ENCODE measurements at places on chromosomes 12 and 14.

- no peak for DNase-seq
Measured at GRCh38 chr14:90570461-90570860, 173.6 kb downstream of the CALM1 start.

GRCh38 chr12:20155374-20155773 lies 213.0 kb upstream of the PDE3A start:
- DNase-seq = no peak

DNA sequence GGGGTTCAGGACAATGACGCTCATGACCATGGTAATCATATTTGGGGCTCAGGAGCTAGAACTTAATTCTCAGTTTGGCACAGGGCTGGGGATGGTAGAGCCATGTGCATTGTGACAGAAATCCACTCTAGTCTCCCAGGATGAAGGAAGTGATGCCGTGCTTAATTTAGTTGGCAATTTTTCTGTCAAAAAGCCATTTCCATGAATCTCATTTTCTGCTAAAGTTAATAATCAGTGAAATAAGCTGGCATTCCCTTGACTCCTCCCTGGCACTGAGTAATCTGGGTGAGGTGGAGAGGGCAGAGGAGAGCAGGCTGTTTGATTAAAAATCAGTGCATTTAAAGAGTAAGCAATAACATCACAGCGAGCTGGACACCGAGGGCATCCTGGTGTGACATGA lies 45.0 kb upstream of the GPR68 start:
- no peak for DNase-seq

DNA sequence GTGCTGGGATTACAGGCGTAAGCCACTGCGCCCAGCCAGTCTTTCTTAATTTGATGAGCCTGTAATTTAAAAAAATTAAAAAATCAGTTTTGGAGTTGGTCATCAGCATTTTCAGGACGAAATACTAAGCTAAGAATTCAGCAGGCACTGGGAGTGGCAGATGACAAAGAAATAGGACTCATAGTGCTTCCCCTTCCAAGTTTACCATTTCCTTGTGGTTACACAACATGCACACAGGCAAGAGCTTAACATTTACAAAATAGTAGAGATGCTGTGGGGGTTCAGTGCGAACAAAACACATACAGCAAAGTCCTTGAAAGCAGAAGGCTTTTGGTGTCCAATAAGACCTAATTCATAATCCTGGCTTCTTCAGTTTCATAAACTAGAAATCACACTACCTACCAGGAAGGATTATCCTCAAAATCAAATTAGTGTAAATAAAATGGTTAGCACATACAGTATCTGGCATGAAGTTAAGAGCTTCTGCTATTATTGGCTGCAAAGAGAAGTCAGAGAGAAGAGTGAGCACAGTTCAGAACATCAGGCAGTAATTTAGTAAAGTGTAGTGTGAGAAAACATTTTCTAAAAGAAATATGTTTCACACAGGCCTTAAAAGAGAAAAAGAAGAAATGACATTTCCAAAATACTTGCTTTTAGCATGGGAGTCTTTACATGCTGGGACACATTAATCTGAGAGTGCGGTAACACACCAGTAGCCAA lies 22.2 kb upstream of the KIF21A start:
- DNase-seq = no peak

DNA sequence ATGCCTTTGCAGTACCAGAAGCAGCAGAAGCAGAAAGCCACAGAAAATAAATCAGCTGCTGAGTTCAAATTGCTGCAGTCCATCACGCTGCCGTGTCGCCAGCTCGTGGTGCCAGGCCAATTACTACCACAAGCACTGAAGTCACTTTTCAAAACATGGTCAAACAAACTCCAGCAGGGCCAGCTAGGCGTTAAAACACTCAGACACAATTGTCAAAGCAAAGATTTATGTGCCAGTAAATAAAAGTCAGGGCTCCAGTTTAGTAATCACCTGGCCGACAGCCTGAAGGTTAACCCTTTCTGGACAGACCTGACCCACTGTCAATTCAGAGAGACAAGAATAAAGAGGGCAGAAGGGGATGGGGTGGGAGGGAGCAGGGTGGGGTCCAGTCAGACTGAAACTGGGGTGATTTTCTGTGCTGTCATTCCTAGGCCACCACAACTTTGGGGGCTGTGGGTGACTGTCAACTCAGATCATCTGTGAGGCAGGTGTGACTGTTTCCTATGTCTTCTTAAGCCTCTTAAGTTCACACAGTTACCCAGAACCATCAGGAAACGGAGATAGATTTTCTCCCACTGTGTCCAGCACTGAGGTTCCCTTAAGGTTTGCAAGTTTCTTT lies 109.8 kb upstream of the FUT8 start:
- no peak for DNase-seq

DNA sequence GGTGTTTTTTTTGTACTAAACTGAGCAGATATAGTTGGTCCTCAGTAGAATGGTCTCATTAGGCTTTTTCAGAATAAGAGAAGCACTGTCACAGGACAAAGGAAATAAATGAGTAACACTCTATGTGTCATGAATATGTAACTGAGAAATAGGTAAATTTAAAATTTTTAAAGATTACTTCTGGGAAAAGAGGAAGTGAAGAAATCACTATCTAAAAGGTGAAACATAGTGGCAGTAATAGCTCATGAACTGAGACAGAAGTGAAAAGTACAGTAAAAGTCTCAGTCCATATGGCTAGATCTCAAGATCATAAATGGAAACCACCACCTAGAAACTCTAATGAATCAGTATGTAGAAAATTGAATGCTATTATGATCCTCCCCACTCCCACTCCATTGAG lies 89.3 kb upstream of the TTC7B start:
- no peak for DNase-seq

DNA sequence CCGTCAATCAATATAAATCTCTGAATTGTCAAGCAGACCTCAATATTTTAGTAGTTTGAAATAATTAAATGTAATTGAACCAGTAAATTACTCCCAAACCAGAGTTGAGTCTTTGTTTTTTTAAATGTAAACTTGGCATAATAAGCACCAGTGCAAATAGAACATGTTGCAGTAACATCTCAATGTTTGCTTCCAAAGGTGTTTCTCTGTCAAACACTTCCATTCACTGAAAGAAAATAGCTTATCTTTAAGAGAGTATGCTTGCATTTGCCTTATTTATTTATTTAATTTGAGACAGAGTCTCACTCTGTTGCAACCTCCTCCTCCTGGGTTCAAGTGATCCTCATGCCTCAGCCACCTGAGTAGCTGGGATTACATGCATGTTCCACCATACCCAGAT lies 39.9 kb upstream of the EGLN3 start:
- DNase-seq = no peak

- no peak for DNase-seq
Measured at GRCh38 chr12:70553391-70553859, 83.8 kb downstream of the PTPRB start.

DNA sequence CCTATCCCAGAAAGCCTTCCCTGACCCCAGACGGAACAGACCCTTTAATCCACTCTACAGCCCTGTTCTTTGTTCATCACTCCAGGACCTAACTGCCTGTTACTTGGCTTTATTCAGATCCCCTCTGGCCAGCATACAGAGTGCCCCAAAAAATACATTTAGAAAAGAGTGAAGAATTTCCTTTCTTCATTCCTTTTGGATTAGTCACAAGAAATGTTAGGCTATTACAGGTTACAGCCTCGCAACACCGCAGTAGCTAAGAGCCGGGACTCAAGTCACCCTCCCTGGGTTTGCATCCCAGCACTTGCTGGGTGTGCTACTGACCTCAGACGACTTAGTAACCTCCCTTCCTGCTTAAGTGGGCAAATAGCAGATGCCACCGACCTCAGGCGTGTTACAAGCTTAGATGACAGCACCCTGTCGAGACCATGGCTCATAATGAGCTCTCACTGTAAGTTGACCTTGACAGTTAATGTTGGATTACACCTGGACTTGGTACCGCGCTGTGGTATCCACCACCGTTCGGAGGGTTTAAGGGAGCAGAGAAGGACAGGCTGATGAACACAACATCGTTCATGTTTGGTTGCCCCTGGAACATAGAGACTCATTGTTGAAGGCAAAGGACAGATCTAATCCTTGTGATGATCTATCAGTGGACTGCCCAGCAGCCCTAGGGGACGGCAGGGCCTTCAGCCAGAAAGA lies 12.9 kb downstream of the GLRX5 start:
- peak; percentile 67 for DNase-seq

DNA sequence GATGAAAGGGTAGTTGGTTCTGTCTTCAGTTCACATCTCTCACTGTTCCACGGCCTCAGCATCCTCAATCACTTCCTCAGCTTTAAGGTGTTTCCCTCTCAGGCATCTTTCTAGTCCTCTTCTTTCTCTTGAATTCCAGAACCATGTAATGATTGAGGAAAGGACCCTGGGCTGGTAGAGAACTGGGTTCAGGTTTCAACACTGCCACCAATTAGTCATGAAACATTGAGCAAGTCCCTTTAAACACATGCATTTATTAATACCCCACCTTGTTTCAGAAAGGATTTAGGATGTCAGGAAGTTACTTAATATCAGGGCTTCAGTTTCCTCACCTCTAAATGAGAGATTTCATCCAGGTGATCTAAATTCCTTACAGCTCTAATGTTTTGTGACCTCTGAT lies 7.2 kb downstream of the DMAC2L start:
- no peak for DNase-seq

GRCh38 chr14:101500681-101501080 lies 60.6 kb upstream of the DIO3 start:
- no peak for DNase-seq

DNA sequence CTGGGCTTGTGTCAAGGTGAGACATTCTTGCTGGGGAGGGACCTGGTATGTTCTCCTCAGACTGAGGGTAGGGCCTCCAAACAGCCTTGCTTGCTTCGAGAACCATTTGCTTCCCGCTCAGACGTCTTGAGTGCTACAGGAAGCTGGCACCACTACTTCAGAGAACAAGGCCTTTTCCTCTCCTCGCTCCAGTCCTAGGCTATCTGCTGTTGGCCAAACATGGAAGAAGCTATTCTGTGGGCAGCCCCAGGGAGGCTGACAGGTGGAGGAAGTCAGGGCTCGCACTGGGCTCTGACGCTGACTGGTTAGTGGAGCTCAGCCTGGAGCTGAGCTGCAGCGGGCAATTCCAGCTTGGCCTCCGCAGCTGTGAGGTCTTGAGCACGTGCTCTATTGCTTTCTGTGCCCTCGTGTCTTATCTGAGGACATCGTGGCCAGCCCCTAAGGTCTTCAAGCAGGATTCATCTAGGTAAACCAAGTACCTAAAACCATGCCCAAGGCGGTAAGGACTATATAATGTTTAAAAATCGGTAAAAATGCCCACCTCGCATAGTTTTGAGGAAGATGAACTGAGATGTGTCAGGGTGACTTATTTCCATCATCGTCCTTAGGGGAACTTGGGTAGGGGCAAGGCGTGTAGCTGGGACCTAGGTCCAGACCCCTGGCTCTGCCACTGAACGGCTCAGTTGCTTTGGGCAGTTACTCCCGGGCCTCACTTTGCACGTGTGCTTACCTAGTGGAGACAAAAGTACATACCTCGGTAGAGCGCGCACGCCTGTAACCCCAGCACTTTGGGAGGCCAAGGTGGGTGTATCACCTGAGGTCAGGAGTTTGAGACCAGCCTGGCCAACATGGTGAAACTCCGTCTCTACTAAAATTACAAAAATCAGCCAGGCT lies 4.3 kb downstream of the GAPDH start:
- no peak for DNase-seq

DNA sequence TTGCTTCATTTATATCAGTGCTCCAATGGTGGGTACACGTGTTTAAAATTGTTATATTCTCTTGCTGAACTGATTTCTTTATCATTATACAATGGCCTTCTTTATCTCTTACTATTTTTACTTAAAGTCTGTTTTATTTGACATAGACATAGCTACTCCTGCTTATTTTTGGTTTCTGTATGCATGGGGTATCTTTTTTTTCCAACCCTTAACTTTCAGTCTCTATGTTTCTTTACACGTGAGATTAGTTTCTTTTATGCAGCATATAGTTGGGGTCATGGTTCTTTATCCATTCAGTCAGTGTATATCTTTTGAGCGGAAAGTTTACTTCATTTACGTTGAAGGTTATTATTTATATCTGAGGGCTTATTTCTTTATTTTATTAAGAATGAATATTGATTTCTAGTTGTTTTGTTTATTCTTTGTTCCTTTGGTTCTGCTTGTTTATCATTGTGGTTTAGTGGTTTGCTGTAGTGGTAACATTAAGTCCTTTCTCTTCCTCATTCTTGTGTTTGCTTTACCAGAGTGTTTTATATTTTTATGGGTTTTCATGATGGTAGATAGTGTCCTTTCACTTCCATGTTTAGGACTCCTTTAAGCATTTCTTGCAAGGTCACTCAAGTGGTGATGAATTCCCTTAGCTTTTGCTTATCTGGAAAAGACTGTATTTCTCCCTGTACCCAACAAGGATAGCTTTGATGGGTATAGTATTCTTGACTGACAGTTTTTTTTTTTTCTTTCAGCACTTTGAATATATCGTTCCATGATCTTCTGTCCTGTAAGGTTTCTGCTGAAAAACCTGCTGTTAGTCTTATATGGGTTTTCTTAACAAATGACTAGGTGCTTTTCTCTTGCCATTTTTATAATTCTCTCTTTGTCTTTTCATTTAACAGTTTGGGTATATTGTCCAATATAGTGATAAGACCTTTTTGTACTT lies 38.3 kb upstream of the FAR2 start:
- no peak for DNase-seq

DNA sequence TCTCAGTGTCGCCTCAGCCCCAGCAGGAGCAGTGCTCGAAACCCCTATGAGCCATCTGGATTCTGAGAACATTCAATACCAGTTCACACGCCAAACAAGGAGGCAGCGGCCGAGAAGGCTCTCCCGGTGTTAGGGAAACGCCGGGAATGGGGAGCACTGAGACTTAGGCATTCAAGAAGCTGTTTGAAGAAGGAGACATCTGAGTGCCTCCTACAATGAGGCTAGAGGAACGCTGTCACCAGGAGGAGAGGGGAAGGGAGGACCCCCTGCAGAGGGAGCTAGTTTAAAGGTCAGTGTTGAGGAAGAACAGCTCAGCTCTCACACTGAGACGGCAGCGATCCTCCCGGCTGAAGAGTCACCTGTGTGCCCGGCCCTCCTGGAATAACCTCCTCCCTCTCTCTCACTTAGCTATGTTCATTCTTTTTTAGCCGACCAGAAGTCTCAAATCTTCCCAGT lies 69.9 kb downstream of the SERPINA3 start:
- no peak for DNase-seq

- DNase-seq = no peak
Measured at GRCh38 chr12:5204271-5204670, 160.6 kb downstream of the KCNA5 start.

GRCh38 chr14:103056322-103057027 lies 874 bp downstream of the CDC42BPB start:
- peak; percentile 50 for DNase-seq

DNA sequence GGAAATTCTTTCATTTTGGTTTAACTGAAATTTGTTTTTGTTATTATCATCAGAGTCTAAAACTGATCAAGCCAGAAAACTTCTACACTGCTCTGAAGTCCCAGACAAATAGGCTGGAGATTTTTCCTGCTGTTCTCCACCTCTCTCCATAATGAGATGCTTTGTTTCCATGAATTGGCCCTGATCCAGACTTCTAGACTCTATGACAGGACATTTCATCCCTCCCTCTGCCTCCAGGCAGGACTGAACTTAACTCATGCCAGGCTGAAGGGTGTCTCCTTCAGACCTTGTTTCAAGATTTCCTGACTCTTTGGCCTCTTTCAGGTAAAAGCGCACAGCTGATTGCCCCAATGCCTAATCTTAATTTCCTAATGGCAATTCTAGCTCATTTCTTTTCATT lies 69.1 kb upstream of the HOXC13 start:
- peak; percentile 95 for DNase-seq

All from COLO829 (cell line).